ENCODE measurements at places on chromosomes 5 and 9.

DNA sequence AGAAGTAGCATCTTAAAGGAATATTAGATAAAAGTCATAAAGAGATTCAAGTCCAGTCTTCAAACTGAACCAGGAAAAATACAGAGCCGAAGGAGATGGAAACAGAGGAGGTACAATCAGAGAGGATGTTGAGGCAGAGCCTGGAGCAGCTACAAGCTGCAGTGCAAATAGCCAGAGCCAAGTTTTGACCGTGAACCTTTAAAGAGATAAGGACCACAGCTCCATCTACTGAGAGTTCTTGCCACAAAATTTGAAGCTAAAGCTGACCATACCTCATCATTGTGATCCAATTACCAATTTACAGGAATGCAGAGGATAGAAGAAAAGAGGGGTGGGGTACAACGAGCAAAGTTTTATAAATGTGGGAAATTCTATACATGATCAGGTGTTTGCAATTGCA is 10.4 kb upstream of the DEPDC1B start:
- no peak for DNase-seq

- DNase-seq = no peak
Measured at GRCh38 chr5:149262315-149262714, 9.3 kb upstream of the AFAP1L1 start.

DNA sequence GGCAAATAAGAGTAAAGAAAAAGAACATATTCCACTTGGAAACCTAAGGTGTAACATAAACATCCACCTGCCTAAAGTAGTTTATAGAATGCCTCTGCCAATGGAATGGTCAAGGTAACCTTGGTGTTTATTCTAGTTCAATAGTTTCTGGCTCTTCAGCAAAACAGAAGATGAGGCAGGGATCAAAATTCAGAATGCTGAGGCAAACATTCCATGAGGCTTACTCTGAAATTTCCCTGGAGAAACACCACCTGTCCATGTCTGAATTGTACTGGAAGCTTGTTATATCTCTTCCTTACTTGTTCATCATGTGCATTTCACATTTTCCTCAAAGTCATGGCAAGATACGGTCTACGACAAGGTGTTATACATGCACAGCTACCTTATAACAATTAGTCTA is 1862.4 kb upstream of the ACO1 start:
- DNase-seq = no peak

GRCh38 chr5:148687427-148687826 is 33.1 kb upstream of the HTR4 start:
- no peak for DNase-seq

GRCh38 chr9:87116492-87116891 is 169.2 kb upstream of the GAS1 start:
- DNase-seq = no peak

GRCh38 chr9:2229109-2229721 is 214.1 kb downstream of the SMARCA2 start:
- no peak for DNase-seq

DNA sequence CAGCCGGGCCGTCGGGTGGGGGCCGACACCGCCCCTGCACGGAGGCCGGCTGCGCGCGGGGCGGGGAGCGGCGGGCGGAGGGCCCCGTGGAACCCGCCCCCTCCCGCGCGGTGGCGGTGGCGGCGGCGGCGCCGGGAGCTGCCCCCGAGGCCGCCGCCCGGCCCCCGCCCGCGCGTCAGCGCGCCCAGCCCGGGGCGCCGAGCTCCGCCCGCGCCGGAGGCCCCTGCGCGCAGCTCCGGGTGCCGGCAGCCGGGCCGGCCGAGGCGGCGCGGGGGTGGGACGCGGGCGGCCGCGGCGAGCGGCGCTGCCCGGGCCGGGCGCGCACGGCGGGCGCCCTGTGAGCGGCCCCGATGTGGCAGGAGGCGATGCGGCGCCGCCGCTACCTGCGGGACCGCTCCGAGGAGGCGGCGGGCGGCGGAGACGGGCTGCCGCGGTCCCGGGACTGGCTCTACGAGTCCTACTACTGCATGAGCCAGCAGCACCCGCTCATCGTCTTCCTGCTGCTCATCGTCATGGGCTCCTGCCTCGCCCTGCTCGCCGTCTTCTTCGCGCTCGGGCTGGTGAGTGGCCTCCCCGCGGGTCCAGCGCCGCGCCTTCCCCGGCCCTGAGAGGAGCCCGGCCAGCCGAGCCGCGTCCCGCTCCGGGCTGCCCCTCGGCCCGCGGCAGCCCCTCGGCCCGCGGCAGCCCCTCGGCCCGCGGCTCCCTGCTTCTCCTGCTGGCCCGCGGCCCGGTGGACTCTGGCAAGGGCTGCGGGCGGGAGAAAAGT is at the start of gene ADCY2:
ADCY2 (plus strand) TSS at position 192 of the 766 bp plus-strand sequence; CDS start at position 351, 159 bp downstream.
- no peak for DNase-seq

GRCh38 chr9:16329671-16330113 is 540.8 kb downstream of the BNC2 start:
- DNase-seq = no peak

DNA sequence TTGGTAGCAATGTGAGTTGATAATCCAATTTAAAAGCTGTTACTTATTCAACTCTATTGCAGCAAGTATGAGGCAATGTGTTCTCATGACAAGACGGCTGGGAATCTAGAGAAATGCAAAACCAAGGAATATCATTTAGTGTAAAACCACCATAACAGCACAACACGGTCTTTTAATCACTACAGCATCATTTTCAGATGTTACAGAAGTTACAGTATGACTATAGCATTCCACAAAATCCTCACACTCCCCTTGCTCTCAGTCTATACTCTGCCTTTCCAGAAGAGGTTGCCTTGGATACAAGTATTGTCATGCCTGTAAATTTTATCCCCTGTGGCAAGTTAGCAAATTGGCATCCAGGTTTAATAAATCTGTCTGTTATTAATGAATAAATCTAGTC is 28.6 kb upstream of the TAS2R1 start:
- no peak for DNase-seq

DNA sequence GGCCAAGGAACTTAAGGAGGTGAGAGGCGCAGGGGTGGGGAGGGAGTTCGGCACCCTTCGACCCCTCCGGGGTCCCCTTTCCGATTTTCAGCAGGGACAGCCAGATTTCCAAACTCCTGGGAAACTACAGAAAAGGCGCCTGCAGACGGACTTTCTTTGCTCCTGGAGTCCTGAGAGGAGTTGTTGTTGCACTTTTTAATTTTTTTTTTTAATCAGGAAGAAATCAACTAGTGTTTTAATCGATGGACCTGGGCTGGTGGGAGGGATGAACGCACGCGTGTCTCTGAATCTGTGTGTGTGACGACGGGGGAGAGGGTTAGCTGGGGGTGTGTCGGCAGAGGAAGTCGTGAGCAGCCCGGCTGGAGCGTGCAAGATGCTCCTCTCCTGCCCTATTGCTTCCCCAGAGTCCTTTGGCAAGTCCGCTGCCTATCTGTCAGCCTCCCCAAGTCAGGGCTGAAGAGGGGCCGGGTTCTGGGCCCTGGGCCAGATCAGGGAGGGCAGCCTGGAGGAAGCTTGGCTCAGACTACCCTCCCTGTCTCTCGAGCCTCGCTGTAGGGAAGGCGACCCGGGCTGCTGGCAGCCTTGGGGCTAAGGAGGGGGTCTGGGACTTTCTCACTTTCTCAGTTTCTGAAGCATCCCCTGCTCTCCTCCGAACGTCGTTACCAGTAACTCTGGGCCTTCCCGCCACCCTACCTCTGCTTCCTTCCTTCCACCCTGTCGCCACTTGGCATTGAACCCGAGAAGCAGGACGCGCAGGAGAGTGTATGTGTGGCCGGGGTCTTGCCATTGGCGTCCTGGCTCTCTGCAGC is 731 bp downstream of the PRR16 start:
- DNase-seq = no peak

DNA sequence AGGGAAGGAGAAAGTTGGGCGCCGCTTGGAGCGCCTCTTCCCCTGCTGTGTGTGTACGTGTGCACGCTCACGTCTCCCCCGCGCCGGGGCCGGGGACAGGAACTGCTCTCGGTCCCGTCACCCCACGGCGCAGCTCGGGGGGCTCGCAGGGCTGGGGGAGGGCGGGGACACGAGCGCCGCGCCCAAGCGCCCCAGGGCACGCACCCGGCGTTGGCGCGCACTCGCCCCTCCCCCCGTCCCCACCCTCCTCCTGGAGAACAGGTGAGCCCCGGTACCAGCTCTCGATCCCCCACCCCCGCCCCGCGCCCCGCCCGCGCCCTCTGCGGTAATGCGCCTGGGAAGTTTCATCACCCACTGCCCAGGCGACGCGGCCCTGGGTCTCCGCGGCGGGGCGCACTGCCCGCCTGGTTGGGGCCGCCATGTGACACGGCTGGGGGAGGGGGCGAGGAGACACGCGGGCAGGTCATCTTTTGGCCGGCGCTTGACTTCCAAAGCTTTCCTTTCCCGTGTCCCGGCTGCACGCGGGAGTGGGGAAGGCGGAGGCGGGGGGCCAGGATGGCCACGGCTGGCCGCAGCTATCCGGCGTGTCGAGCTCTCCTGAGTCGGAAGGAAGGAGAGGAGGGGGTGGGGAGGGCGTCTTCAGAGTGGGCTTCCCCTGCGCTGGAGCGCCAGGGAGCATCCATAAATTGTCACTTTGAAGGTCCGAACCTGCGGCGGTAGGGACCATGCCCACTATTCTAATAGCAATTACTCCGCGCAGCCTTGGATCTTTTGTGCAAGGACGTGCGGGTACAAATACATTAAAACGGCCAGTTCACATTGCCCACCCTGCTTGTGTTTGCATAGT is 1.5 kb upstream of the STC2 start:
- DNase-seq = no peak

- DNase-seq = no peak
Measured at GRCh38 chr5:110402562-110402961, 323.9 kb downstream of the TMEM232 start.

DNA sequence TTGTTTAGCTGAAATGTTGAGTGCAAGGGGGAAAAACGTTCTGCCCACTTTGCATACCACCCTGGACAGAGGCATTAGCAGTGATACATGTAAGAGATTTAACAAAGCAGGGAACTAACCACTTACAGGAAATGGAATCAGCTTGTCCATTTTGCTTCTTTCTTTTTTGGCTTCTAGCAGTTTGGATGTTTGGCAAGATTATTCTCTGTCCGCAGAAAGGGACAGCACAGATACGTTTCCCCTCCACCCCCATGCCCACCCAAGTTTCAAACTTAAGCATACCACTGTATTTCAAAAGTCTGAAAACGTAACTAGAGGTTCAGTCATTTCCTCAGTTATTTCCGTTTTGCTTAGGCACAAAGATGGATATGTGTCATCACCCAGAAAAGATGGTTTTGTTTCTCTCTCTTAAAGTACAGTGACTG is 118.4 kb downstream of the GDNF start:
- DNase-seq = no peak

DNA sequence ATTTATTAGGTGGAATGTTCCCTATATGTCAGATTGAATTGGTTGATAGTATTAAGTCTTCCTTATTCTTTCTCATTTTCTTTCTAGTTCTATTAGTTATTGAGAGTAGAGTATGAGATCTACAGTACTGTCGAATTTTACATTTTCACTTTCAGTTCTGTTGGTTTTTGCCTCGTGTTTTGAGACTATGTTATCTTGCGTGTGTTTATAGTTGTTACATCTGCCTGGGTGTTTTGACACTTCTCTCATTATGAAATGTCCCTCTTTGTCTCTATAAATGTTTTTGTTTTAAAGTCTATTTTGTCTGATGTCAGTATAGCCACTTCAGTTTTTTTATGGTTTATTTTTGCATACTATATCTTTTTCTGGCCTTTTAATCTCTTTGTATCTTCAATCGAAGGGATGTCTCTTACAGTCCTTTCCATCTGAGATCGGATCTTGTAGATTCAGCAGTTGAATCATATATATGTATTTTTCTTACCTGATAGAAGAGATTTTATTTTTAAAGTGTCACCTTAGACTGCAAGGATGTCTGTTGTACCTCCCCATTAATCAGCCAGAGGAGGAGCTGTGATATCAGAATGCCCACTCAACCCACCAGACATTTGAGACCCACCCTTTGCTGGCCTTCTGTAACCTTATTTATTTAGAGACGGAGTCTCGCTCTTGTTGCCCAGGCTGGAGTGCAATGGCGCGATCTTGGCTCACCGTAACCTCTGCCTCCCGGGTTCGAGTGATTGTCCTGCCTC is 20.7 kb downstream of the EHMT1 start:
- DNase-seq = no peak

- no peak for DNase-seq
Measured at GRCh38 chr5:138230261-138230660, 17.1 kb upstream of the CDC23 start.

GRCh38 chr5:1443171-1443570 is 2.1 kb downstream of the SLC6A3 start:
- no peak for DNase-seq

- DNase-seq = no peak
Measured at GRCh38 chr5:3020426-3020825, 268.9 kb upstream of the IRX2 start.

GRCh38 chr9:27154908-27155307 is 45.9 kb downstream of the TEK start:
- no peak for DNase-seq

DNA sequence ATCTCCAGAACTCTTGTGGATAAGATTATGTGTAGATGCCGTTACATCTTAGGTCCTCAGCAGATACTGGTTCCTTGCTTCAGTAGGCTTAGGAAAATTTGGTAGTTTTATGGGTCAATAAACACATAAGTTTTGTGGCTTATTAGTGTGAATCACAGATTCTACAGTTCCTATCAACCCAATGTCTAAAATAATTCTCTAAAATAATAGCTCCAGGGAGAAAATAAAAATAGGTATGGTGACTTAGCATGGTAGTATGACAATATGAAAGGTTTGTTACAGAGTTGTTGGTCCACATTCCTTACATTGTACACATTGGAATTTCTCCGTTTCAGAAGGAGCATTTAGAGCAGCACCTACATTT is 91.7 kb downstream of the AOPEP start:
- no peak for DNase-seq

- no peak for DNase-seq
Measured at GRCh38 chr5:143172739-143173138, 230.7 kb downstream of the NR3C1 start.

DNA sequence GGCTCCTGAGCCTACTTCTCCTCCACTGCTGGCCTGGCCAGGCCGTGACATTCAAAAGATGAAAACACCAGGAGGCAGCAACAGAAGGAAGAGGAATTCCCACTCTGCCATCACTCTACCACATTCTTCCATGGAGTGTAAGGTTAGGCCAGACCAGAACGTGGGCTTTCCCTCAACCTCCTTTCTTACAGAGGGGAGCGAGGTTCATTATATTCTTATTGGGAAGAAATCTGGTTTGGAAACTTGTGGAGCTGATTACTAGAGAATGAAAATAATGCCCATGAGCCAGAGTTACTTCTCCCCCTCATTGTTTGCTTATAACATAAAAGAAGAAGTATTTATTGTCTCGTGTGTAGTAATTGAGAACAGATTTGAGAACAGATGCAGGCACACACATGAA is 136.3 kb upstream of the BASP1 start:
- DNase-seq = no peak

GRCh38 chr5:138775034-138775433 is 21.8 kb downstream of the CTNNA1 start:
- DNase-seq = no peak

- no peak for DNase-seq
Measured at GRCh38 chr5:56900395-56900794, 9.0 kb upstream of the SETD9 start.

- DNase-seq = no peak
Measured at GRCh38 chr5:36491856-36492255, 114.5 kb upstream of the SLC1A3 start.

GRCh38 chr9:88772575-88772974 is 218.7 kb upstream of the S1PR3 start:
- DNase-seq = no peak

GRCh38 chr5:147407094-147407681 is 102.7 kb downstream of the DPYSL3 start:
- DNase-seq = no peak

- no peak for DNase-seq
Measured at GRCh38 chr5:71757590-71758543, 38.8 kb downstream of the CARTPT start.

Measured in esophagus squamous epithelium (tissue), 5 donors.